ENCODE measurements at places on chromosomes 2 and 18.

- no peak for DNase-seq
Observed at GRCh38 chr2:65863713-65864112, 431.3 kb upstream of the SPRED2 start.

DNA sequence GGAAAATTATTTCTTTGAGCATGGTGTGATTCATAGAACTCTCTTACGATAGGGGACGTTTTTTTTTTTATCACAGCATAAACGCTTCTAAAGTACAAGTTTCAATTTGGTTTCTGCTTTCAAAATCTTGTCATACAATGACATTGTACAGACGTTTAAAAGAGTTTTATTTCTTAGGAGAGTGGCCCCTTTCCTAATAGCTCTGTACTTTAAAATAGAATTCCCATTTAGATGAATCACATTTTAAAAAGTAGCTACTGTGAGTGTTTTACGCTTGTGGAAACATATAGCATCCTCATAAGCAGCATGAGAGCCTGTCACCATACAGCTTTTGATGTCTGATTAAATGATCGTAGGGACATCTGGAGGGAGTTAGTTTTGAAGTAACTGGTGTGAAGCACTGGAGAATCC, 510.9 kb downstream of the PARD3B start:
- DNase-seq: no peak

- DNase-seq: no peak
Observed at GRCh38 chr2:98478088-98478551, 33.5 kb downstream of the INPP4A start.

- no peak for DNase-seq
Observed at GRCh38 chr18:27728659-27729058, 448.3 kb downstream of the CDH2 start.

DNA sequence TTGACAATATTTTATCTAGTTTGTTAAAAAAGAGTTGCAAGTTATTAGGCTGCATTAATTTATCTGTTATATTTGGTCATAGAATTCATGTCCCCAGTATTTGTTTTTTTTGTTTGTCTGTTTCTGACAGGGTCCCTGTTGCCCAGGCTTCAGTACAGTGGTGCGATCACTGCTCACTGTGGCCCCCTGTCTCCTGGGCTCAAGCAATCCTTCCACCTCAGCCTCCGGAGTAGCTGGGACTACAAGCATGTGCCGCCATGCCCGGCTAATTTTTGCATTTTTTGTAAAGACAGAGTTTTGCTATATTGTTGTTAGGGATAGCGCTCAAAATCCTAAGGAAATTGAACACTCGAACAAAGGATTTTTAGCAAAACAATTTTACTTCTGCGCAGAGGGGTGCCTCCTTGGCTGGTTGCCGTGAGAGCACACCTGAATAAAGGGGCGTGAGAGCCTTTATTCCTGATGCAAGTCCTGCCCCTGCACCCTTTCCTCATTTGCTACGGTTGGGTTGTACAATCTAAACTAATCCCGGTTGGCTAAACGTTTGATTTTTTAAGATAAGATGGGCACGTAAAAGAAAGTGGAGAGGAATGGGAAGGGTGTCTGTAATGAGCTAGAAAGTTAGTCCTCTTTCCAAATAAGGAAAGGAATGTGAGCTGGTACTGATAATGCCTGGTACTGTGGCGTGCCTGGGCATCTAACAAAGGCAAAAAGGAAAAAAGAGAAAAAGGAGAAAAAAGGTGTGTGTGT, 65.5 kb downstream of the COMMD1 start:
- no peak for DNase-seq

- no peak for DNase-seq
Observed at GRCh38 chr2:192196421-192197194, 1.9 kb upstream of the TMEFF2 start.

- no peak for DNase-seq
Observed at GRCh38 chr2:215436705-215437565, 1.1 kb upstream of the FN1 start.

DNA sequence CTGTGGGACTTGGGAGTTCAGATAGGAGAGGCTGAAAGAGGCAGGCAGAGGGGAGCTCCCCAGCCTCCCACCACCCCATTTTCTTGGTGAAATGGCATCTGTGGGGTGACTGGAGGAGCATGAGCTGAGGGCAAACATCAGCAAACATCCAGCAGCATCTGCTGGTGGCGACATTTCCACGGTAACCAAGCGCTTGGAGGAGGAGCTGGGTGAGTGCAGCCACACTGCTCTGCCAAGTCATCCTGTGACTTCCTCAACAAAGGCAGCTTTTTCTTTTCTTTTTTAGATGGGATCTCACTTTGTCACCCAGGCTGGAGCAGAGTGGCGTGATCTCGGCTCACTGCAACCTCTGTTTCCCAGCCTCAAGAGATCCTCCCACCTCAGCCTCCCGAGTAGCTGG, 5.6 kb downstream of the TXNL4A start:
- DNase-seq: no peak

GRCh38 chr2:114128263-114128662, 238.4 kb downstream of the ACTR3 start:
- DNase-seq: no peak

DNA sequence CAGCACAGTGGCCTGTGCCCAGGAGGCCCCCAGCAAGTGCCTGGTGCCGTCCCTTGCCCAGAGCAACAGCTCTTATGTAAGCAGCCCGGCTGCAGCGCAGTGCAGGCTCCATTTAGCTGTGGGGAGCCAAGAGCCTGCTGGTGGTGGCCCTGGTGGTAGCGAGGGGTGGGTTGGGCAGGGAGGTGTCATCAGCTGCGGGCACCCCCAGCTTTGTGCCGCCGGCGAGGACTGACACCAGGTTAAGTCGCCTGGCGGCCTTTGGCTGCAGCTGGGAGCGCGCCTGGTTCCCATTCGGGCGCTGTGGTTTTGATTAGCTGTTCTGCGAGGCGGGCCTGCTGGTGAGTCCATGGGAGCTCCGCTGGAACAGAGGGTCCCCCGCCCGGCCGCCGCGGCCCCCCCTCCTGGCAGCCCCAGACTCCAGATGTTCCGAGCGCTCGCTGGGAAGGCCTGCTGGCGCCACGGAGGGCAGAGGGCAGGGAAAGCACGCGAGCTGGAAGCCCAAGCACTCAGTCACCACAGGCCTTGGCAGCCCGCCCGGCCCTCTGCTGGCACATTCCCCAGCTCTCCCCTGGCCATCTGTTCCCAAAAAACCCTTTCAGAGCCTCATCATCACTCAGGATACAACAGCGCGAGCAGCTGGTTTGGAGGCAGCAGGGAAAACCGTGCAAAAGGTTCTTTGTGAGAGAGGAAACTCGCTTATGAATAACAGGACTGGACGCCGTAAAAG, 18.4 kb downstream of the ATOH8 start:
- no peak for DNase-seq

DNA sequence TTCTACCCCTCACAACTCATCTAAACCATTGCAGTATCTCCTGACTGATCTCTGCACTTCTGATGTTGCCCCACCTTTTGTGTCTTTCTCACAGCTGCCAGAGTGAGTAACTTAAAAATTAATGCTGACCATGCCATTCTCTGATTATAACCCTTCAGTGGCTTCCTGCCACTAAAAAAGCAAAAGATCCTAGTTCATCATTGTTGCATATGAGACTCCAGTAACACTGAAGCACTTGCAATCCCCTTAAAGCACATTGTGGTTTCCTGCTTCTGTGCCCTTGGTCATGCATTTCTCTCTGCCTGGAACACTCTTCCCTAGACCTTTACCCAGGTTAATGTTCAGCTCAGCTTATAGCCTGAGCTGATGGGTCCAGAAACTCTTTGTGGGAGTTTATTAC, 95.1 kb upstream of the WDSUB1 start:
- DNase-seq: no peak
